NCI-H1417 treated with DMSO at 0.1 percent for 48 hours (cell line): ENCODE measurements at places on chromosomes 1 and 21.

GRCh38 chr21:18274370-18274769 is 29.7 kb downstream of the CHODL start:
- no peak for DNase-seq

DNA sequence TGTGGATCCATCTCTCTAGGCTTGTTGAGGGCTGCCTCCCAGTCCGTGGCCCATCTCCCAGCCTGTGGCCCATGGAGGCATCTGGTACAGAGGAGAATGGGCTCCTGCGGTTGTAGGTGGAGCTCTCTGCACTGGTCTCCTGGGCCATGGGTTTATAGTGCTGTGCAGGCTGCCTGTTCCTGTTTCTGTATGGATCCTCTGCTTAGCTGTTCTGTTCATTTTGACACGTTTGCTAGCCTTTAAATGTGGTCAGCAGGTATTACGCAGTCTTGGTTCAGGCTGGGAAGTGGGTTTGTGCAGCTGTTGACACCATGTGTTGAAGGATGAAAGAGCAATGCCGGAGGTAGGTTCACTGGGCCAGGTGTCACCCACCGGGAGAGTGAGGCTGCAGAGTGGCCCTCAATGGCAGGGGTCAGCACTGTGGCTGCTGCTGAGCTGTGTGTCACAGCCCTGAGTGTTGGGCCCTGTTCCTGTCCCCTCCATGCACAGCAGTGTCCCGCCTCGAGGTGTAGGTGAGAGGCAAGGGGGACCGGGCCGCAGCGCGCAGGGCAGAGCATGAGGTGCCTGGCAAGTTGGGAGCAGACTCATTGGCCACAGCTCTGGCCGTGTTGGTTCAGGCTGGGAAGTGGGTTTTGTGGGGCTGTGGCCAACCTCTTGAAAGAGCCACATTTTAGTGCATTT is 39.0 kb downstream of the SNAP47 start:
- DNase-seq, result no peak

GRCh38 chr1:111030590-111030989 is 66.9 kb upstream of the LRIF1 start:
- DNase-seq, result no peak

DNA sequence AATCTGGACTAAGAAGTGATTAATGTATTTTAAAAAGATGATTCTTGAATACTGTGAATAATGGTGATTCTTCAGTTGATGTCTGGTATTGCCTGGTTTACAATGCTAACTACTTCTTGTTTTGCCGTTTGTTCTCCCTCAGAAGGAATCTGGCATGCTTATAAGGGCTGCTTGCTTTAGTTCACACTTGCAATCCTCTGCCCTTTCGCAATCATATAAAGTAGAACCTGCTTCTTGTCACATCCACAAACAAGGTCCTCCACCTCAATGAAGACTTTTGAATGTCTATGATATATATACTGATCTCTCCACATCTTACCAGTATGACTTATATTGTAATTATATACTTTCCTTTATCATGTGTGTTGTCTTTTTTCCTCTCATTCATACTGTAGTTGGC is 92.6 kb downstream of the ADGRL4 start:
- no peak for DNase-seq

DNA sequence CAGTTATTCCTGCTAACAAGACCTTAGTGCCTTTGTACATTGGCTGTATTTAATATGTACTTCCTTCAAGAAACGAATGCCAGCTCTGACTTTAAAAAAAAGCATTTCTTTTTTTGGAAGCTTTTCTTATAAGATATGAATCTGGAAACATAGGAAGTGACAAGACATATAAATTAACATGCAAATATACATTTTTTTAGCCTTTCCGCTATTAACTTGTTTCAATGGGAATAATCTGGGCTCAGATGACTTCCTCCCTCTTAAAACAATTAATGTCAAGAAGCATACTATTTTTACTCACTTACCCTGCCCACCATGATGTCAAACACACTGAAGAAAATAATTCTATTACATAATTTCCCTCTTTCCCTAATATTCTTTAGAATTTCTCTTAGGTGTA is 1.4 kb downstream of the DENND1B start:
- no peak for DNase-seq

- DNase-seq, result no peak
These were observed 65.1 kb upstream of the JUN start for GRCh38 chr1:58848818-58849411.
